ENCODE measurements at places on chromosomes 2 and 18.

DNA sequence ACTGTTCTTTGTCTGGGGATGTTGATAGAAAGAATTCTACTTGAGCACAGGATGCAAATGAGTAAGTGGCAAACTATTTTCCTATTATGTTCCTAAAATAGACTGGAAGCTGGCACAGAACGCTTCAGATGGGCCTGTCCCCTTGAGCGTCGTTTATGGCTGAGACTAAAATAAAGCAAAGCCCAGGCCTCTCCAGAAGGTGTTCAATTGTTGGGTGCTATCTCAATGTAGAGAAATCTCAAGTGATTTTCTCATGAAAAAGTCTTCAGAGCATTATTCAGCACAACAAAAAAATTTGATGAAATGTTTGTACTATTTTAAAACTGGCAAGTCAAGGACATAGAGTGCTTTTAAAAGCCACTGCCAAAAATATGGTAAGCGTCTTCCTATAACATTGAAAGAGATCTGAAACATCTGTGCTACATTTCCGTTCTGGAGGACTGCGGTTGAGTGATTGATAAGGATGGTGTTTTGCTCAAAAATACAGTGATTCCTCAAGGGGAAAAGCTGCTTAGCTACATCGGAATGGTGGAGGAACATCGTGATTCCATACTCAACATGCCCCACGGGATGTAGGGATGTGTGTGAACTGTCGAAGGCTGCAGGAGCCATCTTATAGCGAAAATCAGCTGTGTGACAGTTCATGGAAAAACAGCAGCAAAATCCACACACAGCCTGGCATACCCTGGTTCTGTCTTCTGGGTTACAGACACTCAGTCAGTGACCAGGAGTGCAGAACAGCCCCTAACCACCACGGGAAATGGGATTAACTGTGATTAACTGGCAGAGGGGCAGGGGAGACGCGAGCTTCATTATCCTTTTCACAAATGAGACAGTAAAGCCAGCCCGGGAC, 10.4 kb upstream of the LRRFIP1 start:
- DNase-seq = no peak

DNA sequence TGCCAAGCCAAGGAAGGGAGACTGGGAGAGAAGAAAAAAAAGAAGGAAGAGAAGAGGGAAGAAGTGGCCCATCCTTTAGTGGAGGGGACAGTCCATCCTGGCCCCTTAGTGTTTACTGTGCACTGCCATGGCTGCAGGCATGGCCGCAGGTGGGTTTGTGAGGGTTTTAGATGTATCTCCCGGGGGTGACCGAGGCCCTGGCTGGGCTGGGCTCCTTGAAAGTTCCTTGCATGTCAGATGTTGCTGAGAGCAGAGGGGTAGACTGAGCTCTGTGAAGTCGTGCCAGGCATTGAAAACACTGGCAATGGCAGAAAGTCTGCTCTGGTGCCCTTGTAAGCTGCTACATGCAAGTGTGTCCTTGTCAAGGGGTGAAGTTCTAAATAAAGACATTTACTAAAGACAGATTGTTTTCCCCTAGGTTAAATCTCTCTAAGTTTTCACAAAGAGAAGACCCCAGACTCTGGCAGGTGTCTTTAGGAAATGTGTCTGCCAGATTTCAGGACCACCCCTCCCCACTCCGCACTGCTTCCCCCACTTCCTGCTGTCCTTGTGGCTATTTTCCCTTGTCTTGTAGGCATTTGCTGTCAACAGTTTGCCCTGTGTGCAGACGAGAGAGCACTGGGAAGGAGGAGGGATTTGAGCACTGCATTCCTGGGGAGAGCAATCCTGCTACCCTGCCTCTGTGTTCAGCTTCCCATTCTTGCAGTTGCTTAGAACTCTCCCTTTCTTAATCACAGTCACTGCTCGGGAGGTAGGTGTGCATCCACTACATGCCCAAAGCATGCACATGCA, 68.4 kb downstream of the ACOXL start:
- no peak for DNase-seq

GRCh38 chr18:76928179-76928868, 106.0 kb downstream of the ZNF236 start:
- no peak for DNase-seq

DNA sequence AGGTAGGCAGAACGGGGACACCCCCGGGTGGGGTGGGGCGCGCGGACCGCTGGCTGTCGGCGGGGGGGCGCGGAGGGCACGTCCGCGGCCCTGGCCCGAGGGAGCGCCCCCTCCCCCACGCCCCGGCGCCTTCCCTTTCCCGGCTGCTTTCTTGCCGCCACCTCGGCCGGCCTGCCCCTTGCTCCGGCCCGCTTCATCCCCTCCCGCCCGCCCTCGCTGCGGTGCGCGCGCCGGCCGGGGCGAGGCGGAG, 443 bp downstream of the VAPA start:
- DNase-seq = no peak

DNA sequence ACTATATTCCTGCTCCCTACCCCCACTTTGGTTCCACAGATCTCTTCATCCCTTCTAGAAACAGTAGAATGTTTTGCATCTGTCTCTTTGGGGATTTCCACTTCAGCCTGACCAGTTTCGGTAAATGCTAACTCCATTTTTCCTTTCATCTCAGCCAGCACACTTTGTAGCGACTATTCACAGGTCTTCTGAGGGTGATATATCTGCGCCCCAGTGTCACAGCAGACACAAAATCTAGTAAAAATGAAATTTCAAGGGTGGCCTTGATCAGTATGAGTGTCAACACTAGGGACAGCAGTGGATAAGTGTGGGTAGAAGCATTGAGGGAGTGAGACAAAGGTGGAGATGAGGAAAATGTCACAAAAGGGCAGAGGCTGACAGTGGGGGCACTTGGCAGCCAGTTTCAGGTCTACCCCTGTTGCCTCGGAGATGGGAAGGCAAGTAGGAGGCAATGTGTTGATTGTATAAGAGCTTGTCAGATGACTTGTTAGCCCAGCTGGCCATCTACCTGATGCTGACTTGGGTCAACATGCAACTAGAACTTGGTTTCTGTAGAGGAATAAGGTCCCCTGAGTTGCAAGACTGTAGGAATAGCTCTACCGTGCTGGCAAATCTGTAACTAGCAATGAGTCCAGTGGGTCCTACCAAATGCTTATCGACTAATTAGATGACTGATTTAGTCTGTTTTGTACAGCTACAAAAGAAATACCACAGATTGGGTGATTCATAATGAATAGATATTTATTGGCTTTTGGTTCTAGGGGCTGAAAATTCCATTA, 60.7 kb downstream of the CXCR4 start:
- DNase-seq = no peak

DNA sequence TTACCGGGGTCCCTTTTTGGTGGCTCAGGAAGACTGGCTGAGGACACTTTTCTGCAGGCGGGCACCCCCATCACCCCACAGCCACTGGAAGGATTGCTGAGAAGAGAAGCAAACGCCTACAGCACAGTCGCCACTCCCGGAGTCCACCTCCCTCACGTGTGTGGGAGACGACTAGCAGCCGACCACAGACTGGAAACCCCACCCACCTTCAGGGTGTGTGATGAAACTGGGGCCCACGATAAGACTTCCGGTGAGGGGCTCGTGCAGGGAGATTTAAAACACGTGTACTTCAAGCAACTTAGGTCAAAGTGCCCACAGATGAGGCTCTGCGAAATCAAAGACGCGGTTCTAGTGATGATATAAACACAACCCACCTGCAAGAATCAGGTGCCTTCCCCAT, 26.3 kb downstream of the MBP start:
- no peak for DNase-seq

- no peak for DNase-seq
Observed at GRCh38 chr2:126795656-126796055, 103.0 kb upstream of the TEX51 start.

DNA sequence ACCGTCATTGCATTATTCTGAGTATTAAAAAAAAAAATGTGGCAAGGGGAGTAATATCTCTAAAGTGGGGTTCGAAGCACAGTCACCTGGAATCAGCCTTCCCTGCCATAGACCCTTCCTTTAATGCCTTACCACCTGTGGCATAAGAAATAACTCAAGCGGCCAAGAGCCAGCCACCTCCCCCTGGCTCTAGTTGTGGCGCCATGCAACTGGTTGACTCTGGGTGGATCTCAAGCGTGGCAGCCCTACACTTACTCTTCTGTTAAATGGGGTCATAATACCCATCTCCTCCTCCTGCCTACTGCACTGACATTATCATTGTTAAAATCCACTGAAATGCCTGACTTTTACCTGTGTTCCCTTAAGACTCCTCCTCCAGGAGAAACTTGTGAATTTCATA, 175.8 kb downstream of the SMAD7 start:
- DNase-seq = no peak

Data from ELF-1 (cell line).